ENCODE measurements at places on chromosomes 6 and 20. TPM values are rescaled to one million over a fixed set of nuclear protein-coding genes. Genes with fewer than 3 reads are reported as not detected.

The GGTLC1 gene
- total RNA-seq: not detected

The SOX18 gene
- 211 TPM for total RNA-seq

The EFCAB8 gene
- 0.60 TPM for total RNA-seq

GRCh38 chr6:81895511-81896185 is 143.2 kb upstream of the TENT5A start:
- H3K4me3 ChIP-seq: no peak overlapping the region
- peaks cover 8% of the 10 kb centered on the region for H3K4me1 ChIP-seq
- no peak overlapping the region for H3K27ac ChIP-seq
- H3K27me3 ChIP-seq: no peaks in the 10 kb centered on the region

GRCh38 chr6:84103029-84103428 is 69.5 kb downstream of the MRAP2 start:
- H3K4me1 ChIP-seq: no peaks in the 10 kb centered on the region
- DNase-seq: no peak
- H3K27ac ChIP-seq: no peak overlapping the region
- no peak overlapping the region for H3K4me3 ChIP-seq
- no peaks in the 10 kb centered on the region for H3K27me3 ChIP-seq

DNA sequence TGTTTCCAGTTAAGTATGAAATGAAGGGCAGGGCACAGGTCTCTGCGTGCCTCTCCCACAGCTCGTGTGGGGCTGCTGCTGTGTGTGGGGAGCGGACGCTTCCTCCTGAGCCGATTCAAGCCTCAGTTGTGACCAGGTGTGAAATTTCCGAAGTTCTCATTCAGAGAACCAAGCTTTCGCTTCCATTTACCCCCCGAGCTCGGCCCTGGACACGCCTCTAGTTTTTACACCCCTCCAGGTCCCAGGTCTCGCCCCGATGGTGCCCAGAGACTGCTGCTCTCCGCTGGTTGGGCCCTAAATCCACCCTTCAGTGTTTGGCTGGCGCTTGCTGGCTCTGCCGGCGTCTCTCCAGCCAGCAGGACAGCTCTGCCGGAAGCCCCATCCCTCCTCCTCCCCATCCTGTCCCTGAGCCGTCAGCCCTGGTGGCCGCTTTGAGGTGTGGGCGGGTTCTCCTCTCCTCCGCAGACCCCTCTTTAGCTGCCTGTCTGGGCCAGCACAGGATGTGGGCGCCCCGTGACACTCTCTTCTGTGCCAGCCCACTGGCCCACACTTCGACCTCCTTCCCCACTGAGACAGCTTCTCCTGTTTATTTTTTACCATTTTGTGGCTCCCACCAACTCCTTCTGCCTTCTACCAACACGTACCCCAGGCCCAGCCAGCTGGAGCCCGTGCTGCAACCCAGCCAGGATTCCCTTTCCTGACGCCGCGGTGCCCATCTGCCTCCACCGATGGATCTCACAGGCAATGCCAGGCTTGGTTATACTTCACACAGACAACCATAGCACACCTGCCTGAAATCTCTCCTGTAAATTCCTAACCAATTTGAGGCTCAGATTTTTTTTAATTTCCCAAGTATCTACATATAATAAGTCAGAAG is 142.8 kb downstream of the DLL1 start:
- no peak overlapping the region for H3K4me3 ChIP-seq
- no peaks in the 10 kb centered on the region for H3K27me3 ChIP-seq
- H3K36me3 ChIP-seq: no peaks in the 10 kb centered on the region
- peaks cover 7% of the 10 kb centered on the region for H3K4me1 ChIP-seq
- no peak overlapping the region for H3K27ac ChIP-seq
- no peak for DNase-seq

GRCh38 chr6:140376209-140376608 is 1001.8 kb upstream of the CITED2 start:
- H3K4me3 ChIP-seq: no peak overlapping the region
- H3K4me1 ChIP-seq: no peaks in the 10 kb centered on the region
- H3K27me3 ChIP-seq: no peaks in the 10 kb centered on the region
- H3K36me3 ChIP-seq: no peaks in the 10 kb centered on the region
- H3K27ac ChIP-seq: no peak overlapping the region
- no peak for DNase-seq

- H3K4me3 ChIP-seq: no peak overlapping the region
- H3K27ac ChIP-seq: no peak overlapping the region
Observed at GRCh38 chr6:3949521-3949920, 100.3 kb downstream of the FAM50B start.

Measured in endothelial cell of umbilical vein (primary cell).